ENCODE measurements at places on chromosomes 1 and 21.

DNA sequence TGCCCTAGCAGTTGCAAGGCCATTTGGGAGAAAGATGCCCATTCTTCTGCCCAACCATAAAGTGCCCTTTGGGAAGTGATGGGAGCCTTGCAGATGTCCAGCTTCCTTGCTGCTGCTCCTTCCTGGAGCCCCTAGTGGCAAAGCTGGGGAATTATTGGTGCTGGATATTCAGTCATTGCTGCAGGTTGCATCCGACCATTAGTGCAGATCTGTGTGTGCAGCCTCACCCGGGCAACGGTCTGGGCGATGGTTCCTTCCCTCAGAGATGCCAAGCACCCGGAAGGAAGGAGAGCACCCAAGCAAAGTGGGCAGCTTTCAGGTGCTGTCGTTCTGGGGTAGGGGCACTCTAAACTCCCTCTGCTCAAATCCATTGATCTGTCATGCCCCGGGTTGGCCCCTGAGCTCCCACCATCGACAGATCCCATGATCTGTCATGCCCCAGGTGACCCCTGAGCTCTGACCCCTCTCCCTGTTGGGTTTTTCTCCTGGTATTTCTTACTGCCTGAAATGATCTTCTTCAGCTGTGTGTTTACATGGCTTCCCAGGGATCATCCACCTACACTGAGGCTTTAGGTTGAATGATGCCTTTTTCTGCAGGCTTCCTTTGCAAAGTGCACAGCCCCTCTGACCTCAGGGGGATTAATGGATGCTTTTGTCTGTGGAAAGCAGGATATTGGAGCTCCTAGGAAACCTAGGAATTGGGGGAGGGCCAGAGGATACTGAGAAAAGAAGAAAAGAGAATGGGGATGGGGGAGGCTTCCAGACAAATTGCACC, 467.5 kb downstream of the PTPRU start:
- DNase-seq, result no peak

- DNase-seq, result no peak
Observed at GRCh38 chr1:220425852-220426251, 102.1 kb upstream of the MARK1 start.

DNA sequence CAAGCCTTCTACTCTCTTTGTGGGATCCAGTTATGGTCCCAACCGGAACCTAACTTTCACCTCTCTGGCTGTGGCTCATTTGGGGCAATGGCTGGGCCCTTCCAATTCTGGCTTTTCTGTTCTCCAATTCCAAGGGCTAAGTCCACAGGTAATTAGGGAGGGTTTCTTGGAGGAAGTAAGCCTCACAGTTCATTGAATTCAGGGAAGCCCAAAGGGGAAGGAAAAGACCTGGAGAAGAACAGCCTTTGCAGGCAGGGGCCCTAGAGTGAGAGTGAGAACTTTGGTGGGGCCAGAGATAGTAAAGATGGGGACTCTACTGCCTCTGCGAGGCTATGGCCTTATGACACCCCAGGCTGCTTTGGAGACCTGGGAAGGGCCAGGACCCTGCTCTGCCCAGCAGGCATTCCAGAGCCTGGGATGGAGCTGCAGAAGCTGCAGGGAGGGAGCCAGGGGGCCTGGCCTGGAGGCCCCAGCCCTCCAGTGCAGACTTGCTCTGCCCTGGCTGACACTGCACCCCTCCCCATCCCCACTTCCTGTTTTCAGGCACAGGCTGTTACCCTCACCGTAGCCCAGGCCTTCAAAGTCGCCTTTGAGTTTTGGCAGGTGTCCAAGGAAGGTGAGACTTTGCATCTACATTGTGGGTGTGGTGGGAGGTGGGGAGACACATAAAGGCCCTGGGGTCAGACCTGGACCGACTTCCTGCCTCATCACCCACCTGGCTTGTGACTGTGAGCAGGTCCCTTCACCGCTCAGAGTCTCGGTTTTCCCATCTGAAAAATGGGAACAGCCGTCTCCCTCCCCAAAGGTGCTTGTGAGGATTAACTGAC, 18.9 kb downstream of the LDLRAP1 start:
- DNase-seq, result peak; percentile 73

DNA sequence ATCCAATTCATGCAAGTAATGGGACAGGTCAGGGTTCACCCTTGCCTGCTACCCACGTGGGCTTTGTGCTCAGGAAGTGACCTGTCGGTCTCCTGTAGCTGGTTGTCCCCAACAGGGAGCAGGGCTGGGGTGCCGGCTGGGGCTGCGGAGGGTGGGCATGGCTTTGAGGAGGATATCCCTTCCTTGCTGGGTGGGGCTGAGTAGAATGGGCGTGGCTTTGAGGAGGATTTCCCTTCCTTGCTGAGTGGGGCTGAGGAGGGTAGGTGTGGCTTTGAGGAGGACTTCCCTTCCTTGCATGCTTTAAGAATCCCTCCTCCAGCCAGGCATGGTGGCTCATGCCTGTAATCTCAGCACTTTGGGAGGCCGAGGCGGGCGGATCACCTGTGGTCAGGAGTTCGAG, 151.3 kb downstream of the CLIC6 start:
- DNase-seq, result peak; percentile 15

- no peak for DNase-seq
Observed at GRCh38 chr1:207998691-207999090, 87.8 kb upstream of the CD34 start.

DNA sequence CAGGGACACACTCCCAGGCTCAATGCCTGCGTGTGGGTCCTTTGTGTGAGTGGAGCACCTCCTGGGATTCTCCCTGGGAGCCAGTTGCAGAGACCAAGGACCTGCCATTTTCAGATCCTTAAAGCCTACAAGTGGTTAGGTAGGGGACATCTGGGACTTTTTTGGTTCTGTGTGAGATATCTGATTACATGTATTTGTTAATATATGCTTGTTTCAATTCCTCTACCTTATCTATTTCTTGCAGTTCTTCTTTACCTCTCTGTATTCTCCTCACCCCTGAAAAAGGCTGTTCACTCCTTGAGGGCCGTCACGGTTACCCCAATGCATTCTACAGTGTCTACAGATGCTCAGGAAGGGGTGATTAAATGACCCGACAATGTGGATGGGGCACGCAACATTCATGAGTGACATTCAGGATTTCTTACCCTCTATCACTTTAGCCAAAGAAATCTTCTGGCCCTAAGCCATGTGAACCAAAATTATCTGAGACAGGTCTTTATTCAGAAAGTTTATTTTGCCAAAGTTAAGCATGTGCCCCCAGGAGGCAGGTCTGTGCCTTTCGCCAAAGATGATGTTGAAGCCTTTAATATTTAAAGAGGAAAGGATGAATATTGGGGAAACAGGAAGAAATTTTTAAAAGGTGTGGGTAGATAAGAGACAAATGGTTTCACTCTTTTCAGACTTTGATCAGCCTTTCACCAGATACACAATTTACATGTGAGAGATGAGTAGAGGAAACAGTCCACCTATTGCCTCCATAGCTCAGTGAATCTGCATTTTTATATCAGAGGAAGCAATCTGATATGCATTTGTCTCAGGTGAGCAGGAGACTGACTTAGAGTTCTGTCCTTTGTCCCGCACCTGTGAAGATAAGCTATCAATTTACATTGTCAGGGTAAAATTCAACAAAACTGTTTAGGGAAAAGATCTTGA, 44.6 kb upstream of the MPZL1 start:
- no peak for DNase-seq

- no peak for DNase-seq
Observed at GRCh38 chr21:16587681-16588375, 858.0 kb downstream of the USP25 start.

DNA sequence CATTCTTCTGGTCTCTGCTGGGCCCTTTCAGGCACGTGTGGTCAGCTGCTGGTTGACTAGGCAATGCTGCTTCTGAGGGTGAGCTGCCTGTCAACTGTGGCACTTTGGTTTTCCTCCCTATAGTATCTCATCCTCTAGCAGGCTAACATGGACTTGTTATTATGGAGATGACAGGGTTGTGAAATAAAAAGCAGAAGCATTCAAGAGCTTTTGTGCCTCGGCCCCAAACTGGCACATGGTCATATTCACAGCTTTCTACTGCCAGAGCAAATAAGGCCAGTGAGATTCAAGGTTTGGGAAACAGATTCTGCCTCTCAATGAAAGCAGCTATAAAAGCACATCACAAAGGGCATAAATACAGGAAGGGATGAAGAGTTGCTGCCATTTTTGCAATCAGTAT, 1.6 kb upstream of the ZNF124 start:
- no peak for DNase-seq

GRCh38 chr1:10378081-10378841, 20.6 kb upstream of the PGD start:
- DNase-seq, result no peak

DNA sequence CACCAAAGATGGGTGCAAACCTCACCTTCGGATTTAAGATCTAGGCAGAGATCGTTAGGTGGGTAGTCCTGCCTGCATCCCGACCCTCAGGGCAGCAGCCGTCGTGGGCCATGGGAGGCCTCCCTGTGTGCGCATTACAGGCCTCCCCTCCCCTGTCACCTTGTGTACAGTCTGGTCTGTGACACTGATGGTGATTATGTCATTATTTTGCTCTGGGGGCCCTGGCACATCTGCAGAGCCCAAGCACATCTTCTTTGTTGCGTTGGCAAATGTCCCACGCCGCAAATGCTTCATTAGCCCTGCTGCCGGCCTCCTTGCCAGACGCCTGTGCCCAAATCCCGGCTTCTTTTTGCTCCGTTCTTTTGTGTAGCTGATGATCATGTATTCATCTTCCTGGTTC, 31.7 kb downstream of the PROX1 start:
- DNase-seq, result no peak

DNA sequence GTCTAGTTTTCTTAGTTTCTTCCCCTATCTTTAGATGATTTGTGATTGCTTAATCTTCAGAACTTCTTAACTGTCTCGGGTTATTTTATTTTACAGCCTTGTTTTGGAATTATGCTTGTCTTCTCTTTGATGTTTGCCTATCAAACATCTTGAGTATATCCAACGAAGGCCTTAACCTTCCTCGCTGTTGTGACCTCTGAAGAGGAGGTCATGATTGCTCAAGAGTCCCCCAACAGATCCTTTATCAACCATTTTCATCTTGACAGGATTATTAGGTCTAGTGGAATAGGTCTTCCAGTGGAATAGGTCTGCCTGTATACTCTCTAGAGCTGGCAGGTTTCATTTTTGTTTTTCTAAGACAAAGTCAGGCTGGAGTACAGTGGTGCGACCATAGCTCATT, 45.7 kb downstream of the UBE4B start:
- no peak for DNase-seq

DNA sequence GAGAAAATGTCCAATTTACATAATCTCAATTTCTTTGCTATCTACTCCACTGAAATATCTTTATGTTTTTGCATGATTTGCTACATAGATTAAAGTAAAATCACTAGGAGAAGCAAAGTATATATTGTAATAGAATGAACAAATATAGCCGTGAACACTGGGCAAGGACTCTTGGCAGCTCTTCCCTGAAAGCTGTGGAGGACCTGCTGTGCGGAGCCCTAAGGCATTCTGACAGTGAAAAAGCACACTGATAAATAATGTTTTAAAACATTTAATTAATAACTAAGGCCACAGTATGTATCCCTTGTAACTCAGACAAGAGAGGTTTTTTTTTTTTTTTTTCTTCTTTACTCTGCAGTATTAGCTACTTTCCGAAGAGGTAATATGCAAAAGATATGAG, 256.1 kb upstream of the DPYD start:
- DNase-seq, result no peak

DNA sequence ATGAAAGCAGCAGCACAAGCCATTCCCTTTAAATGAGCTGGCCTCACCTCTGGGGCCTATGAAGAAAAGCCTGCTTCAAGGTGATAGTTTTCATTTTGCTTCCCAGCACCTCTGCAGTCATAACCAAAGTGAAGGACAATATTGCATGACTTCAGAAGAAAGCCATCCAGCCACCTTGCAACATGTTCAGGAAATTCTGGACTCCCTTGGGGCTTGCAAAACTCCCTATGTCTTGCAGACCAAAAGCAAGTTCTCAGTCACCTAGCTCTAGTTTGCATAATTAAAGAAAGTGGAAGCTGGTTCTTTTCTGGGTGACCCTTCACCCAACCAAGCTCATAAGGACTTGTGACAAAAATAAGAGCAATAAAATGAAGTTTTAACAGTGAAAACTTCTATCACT, 87.6 kb downstream of the GFI1 start:
- DNase-seq, result no peak

- no peak for DNase-seq
Observed at GRCh38 chr1:17744666-17745478, 10.3 kb upstream of the ACTL8 start.

- no peak for DNase-seq
Observed at GRCh38 chr1:30353637-30354036, 369.7 kb downstream of the MATN1 start.

- no peak for DNase-seq
Observed at GRCh38 chr1:199545780-199546179, 481.7 kb upstream of the NR5A2 start.

DNA sequence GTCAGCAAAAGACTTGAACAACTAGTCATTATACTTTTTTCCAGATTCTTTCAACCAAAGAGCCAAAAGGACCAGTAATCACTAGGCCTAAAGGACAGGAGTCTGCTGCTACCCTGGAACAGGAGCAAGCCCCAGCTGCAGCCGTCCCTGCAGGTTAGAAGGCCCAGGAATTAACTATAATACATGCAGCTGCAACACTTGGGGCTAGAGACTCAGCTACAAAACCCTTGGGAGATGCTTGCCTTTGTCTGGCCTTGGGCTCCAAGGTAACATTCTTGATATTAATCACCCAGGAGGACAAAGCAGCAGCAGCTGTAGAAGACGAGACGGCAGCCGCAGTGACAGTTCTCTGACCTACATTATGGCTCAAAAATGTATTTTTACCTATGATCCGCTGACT, 841.2 kb upstream of the ADGRL4 start:
- DNase-seq, result no peak

GRCh38 chr1:152501704-152502103, 8.9 kb upstream of the LCE5A start:
- no peak for DNase-seq

DNA sequence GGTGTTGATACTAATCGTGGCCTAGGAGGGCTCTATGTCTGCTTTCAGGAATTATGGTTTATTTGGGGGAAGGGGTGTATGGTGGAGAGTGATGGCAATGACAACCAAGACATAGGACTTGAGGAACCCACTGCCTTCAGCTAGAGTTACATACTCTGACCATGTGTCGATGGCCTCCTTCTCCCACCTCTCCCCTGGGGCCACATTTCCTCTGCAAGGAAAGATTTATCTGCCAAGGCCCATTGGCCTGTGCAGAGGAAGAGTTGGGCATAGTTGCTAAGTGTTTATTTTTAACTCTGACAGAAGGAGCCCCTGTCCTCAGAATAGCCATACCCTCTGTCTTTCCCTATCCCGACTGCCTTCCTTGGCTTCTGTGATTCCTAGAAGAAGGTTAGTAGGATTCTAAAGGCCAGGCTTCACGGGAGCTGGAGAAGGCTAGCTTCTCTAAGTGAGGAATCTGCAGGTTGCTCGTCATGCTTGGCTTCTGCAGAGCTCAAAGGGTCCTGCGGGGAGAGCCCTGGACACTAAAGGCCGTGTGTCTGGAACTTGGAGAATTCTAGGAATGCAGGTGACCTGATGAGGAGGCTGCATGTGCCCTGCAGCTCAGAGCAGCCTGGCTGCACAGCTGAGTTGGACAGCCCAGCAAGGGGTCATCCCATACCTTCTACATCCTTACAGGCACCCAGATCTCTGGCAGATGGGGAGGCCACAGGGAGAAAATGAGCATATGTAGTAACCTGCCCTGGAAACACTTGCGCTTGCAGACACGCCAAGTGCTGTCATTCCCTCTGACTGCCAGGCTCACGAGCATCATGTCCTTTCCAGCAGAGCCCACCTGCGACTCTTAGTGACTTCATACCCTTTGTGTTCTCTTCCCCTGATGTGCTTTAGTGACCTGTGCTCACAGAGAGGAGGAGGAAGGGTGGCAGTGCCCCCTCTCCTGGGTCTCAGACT, 9.7 kb downstream of the MAPKAPK2 start:
- no peak for DNase-seq

Data from activated T-cell treated with anti-CD3 and anti-CD28 coated beads, Interleukin-2, amount 50 U/mL, for 48 hours (primary cell).